ENCODE measurements at places on chromosomes 4 and X.

DNA sequence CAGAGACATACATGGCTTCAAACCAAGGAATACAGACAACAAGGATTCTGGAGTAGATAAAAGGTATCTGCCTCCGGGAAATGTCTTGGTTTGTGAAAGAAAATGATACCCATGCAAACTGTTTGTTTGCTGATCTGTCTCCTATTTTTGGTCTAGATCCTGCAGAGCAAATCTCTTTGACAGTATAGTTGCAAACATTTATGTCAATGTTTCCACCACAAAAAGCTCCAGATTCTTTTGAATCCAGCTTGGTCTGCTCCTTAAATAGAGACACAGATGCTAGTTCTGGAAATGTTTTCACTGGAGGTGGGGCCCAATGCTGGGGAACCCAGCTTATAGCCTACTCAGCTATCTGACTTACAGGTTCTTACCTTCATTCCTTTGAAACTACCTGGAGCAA, 119.7 kb downstream of the ATG4A start:
- no peak for DNase-seq

DNA sequence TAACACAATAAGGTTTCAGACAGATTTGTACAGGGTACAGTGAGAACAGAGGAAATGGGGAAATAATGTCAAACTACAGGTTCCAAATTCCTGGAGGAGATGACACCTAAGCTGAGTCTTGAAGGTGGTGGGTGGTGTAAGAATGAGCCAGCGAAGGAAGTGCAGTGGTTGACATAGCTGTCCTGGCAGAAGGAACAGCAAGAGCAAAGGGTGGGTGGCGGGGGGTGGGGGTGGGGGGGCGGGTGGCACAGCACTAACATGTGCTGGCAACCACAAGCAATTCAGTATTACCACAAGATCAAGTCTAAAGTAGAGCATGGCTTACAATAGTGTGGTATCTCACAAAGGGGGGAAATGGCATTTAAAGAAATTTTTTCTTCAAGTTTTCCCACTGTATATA, 13.1 kb upstream of the G3BP2 start:
- peak; percentile 58 for DNase-seq

DNA sequence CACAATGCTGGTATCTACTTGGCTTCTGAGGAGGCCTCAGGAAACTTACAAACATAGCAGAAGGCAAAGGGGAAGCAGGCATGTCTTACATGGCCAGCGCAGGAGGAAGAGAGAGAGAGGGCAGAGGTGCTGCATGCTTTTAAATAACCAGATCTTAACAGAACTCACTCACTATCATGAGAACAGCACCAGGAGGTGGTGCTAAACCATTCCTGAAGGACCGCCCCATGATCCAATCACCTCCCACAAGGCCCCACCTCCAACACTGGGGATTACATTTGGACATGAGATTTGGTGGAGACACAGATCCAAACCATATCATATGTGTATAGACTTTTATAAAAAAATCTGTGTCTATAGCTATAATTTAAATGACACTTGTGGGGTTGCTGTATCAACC, 48.6 kb upstream of the ERVMER34-1 start:
- no peak for DNase-seq

- no peak for DNase-seq
These were observed 44.9 kb downstream of the CLNK start for GRCh38 chr4:10639664-10640063.

DNA sequence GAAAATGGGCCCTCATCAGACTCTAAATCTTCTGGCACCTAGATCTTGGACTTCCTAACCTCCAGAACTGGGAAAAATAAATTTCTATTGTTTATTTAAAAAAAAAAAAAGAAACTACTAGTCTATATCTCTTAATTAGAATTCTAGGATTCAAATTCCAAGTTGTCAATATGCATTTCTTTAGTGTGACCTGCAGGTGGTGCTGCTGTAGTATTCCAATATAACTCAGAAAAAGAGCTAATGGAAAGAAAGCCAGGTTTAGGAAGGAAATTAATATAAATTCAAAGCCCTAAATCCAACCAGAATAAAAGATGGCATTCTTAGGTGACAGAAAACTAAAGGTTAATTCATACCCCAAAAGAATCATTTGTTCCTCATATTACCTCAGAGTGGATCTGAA, 80.0 kb upstream of the NALF2 start:
- DNase-seq, result no peak

GRCh38 chr4:150037251-150037856, 40.9 kb upstream of the DCLK2 start:
- DNase-seq, result no peak

DNA sequence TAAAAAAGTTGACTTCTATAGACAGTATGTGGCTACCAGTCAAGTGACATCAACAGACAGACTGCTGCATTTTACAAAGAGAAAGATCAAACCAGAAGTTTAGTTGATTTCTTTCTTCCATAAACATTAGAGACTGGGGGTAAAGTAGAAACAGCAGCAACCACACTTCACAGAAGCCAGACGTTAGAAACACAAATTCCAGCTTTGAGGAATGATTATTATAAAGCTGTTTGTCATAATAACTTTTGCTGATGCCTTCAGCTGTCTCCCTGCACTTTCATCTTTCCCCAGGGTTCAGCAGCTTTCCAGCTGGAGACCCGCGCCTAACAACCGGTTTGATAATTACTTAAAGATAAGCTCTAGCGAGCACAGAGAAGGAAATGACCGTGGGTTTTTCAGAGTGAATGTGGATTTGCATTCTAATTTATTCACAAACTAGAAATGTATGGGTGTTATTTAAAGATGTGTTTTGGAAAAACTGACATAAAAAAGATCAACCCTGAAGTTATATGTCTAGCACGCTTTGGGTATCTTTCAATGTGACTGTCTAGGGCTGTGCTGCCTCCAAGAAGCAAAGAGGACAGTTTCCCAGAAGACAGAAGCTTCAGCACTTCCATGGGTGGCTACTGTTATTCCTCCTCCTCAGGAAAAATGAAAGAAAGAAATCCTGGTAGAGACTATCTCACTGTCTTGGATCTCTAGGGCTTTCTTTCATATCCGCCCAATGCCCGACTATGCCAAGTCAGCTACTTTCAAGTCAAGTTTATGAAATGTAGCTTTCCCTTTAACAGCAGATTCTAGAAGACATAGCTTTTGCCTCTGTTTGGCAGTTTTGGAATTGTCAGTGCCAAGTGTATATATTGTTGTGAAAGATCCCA, 15.0 kb upstream of the ENAM start:
- DNase-seq, result no peak

DNA sequence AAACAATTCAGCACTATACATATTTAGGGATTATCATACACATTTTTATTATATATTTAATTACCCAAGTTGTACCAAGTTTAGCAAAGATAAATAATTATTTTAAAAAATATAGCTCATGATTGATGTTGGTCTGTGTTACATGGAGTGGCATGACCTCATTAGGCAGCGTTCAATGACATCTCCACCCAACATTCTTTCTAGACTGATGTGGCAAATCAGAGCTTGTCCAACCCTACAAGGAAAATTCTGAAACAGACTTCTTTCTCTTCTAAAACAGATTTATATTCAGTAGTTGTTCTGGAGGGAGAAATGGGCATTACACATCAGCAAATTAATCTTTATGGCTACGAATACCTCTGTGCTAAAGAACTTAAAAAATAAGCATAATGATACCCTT, 189.7 kb downstream of the PDGFC start:
- DNase-seq, result no peak

DNA sequence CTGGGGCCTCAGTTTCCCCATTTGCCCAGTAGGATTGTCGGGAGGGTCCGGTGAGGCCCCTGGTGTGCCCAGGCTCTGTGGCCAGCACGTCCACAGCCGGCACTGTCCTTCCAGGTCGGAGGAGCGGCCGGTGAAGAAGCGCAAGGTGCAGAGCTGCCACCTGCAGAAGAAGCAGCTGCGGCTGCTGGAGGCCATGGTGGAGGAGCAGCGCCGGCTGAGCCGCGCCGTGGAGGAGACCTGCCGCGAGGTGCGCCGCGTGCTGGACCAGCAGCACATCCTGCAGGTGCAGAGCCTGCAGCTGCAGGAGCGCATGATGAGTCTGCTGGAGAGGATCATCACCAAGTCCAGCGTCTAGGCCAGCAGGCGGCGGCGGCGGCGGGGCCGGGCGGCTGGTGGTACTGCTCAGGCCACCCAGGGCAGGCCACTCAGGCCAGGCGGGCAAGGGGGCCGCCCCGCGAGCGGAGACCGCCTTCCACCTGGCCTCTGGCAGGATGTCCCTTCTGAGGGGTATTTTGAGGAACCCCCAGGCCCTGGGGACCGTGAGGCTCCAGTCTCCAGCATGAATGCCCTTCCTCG, 6.7 kb downstream of the MSANTD1 start:
- DNase-seq, result no peak

- DNase-seq, result no peak
These were observed 5.5 kb downstream of the ELMOD2 start for GRCh38 chr4:140529434-140529833.

DNA sequence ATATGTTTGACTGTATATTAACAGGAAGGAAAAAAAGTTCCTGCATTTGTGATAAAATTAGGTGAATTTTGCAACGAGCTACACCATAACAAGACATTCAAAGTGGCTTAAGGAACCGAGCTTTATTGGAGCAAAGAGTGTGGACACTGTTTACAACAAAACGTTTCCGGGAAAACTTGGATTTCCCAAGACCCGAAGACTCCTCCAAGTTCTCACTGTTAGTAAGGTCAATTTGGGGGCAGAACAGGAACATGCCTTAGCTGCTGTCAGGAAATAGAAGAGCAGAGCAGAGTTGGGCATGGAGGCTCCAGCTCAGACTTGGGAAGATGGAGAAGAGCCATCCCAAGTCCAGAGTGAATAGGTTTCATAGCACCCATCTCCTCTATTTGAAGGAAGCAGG, 16.5 kb downstream of the ADH6 start:
- no peak for DNase-seq

- DNase-seq, result no peak
These were observed 338.4 kb upstream of the NOCT start for GRCh38 chr4:138677212-138677611.

DNA sequence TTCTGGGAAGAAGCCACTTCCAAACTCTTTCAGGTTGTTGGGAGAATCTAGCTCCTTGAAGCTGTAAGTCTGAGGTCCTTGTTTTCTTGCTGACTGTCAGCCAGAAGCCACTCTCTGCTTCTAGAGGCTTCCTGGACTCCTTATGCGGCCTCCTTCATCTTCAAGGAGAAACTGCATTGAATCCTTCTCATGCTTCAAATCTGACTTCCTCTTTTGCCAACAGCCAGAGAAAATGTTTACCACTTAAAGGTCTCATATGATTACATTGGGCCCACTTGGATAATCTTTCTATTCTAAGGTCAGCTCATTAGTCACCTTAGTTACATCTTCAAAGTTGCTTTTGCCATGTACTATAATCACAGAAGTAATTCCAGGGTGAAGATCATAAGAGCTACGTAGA, 327.0 kb downstream of the HNRNPD start:
- no peak for DNase-seq

DNA sequence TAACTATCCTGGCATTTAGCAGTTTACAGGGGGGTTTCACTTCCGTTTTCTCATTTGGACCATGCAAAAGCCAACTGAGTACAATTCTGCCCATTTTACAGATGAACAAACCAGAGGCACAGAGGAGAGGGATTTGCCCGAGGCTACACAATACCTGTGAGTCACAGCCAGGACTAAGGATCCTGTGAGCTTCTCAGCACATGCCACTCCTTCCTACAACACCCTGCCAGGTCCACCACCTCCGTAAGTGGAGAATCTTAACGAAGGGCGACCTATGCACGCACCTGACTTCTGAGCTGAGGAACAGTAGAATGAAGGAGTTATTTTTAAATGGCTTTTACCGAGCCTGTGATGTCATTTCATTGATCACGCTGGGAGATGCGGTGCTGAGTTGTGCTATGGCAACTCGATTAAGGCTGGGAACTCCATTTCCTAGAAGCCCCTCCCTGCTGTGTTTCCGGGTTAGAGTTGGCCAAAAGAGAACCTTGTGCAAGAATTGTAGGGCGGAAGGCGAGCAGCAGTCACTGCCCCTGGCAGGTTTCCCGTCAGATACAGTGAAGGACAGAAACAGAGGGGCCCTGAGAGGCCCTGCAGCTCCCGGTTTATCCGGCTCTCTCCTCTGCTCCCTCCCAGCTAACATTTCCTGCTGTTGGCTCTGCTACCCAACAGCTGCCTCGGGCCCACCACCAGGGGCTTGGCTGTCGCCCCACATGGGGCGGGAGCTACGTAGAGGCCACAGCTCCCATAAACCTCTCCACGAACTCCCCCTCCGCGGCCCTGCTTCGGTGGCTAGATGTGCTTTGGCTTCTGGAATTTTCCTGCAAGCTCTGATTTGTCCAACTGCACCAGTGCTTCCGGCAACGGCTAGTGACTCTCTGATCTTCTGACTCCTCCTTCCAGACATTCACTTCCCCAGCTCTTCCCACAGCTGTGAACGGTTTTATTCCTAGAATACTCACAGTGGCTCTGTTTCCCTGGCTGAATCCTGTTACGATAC, 75.1 kb upstream of the USP9X start:
- DNase-seq, result peak; percentile 57

DNA sequence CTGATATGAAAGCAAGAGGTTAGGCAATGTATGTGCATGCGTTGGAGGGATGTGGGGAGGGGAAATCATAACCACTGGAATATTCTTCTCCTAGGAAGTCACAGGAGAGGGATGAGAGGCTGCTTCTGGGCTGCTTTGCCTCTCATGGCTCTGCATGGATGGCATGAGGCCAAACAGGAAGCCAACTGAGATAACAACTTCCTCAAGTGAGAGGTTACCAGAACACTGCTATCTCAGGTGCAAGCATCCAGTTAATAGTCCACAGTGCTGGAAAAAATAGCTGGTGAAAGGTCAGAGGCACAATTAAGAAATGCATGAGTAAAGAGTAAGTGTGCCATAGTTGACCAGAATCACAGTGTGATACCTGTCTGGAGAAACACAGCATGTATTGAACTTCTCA, 113.3 kb downstream of the ELOVL6 start:
- DNase-seq, result peak; percentile 59

GRCh38 chr4:145339075-145339725, 142.5 kb upstream of the SMAD1 start:
- DNase-seq, result no peak

DNA sequence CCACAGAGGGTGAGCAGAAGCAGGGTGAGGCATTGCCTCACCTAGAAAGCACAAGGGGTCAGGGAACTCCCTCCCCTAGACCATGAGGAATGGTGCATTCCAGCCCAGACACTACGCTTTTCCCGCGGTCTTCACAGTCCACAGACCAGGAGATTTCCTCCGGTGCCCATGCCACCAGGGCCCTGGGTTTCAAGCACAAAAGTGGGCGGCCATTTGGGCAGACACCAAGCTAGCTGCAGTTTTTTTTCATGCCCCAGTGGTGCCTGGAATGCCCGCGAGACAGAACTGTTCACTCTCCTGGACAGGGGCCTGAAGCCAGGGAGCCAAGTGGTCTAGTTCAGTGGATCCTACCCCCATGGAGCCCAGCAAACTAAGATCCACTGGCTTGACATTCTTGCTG, 12.8 kb downstream of the NAP1L3 start:
- DNase-seq, result no peak

GRCh38 chrX:802846-803245, 172.3 kb downstream of the SHOX start:
- DNase-seq, result no peak
